Stimulated activated CD8-positive, alpha-beta memory T cell treated with anti-CD3 and anti-CD28 coated beads, Interleukin-2, amount 100 ng/mL, for 48 hours (primary cell): ENCODE measurements at places on chromosomes 12 and 14.

GRCh38 chr14:63896278-63896720, 43.5 kb downstream of the SYNE2 start:
- DNase-seq, result no peak

DNA sequence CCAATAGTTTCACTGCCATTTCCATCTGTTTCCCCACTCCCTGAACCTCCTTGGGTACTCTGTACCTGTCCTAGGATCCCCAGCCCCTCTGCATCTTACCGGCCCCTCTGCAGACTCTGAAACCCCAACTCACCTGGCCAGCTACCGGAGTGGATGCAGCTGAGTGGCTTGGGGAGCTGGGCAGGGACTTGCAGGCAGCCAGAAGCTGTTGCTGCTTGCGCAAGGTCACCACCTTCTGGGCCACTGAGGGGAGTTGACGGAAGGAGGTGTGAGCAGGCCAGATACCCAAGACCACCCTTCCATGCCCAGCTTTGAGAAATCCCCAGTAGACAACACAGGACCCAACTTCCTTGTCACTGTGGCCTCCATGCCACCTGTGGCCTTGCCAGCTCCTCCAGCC, 6.3 kb downstream of the AGAP2 start:
- DNase-seq, result no peak

GRCh38 chr12:81859521-81859920, 100.4 kb upstream of the PPFIA2 start:
- DNase-seq, result no peak

DNA sequence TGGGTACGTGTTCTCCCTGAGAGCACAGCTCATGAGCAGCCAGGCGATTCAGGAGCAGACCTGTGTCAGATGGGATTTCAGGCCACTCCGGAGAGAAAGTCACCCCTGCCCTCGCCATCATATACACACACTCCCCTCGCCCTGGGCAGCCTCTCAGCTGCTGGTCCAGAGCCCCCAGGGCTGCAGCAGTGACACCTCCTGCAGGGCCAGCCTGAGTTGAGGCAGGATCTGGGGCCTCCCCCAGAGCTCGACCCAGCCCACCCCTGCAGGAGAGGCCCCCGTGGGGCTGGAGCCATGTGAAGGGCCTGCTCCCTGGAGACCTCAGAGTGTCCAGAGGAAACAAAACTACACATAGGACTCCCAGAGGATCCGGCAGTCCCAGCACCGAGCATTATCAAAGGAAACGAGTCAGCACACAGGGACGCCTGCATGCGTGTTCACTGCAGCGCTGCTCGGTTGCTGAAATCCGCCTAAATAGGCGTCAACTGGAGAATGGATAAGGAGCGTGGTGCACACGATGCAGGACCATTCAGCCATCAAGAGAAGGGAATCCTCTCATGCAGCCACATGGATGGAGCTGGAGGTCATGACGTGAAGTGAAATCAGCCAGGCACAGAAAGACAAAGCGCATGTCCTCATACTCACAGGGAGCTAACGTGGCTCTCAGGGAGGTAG, 104.0 kb downstream of the TNFAIP2 start:
- no peak for DNase-seq

DNA sequence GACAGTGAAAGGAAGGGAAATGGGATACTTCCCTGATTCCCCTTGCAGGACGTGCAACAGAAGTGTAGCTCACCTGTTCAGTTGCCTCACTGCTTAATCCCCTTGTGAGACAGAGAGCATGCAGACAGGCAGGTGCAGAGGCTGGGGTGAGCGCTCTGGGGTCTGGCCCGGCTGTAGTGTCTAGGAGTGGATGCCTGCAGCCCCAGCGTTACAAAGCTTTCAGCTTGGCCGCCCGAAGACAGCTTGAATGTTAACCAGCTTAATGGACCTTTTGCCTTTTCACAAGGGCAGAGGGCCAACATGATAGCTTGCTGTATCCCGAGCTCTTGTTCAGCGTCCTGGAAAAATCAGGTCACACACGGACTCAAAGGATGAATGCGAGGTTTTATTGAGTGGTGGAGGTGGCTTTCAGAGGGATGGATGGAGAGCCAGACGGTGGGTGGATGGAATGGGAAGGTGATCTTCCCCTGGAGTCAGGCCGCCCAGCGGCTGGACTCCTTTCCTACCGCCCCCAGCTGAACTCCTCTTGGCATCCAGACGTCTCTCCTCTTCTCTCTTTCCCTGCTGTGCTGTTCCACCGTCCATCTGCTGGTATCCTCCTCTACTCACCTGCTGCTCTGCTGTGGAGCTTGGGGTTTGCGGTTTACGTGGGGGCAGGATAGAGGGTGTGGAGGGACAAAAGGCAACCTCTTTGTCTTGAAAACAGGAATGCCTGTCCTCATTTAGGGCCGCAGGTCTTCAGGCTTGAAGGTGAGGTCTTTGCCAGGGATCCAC, 86.2 kb upstream of the RESF1 start:
- no peak for DNase-seq

DNA sequence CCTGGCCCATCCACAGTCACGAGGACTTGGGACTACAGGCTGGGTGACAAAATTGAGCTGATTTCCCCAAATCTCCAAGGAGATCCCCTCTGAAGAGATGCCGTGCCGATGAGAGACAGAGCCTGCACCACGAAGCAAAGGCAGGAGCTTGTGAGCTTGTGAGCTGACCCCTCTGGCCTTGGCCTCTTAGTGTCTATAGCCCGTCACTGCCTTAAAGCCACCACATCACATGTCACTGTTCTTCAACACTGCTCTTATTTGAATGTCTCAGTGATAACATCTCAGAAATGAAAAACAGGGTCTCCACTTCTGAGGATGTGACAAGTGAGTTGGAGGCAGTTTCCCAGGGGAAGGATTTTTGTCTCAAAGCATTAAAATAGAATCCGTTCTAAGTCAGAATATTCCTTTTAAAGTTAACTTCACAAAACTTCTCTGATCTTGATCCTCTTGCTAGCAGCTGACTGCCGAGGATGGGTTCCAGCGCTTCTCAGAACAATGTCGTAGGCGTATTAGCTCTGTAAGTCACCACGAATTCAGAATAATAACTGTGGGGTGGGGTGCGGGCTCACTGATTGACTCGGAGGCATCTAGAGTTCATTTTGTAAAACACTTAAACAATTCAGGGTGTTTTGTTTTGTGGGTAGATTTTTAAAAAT, 37.5 kb downstream of the CHST11 start:
- DNase-seq, result peak; percentile 60

GRCh38 chr14:34302654-34303053, 159.4 kb downstream of the SPTSSA start:
- DNase-seq, result no peak

GRCh38 chr14:56160088-56160487, 41.9 kb downstream of the PELI2 start:
- no peak for DNase-seq

- no peak for DNase-seq
Observed at GRCh38 chr12:93107514-93108312, 178.6 kb upstream of the EEA1 start.

DNA sequence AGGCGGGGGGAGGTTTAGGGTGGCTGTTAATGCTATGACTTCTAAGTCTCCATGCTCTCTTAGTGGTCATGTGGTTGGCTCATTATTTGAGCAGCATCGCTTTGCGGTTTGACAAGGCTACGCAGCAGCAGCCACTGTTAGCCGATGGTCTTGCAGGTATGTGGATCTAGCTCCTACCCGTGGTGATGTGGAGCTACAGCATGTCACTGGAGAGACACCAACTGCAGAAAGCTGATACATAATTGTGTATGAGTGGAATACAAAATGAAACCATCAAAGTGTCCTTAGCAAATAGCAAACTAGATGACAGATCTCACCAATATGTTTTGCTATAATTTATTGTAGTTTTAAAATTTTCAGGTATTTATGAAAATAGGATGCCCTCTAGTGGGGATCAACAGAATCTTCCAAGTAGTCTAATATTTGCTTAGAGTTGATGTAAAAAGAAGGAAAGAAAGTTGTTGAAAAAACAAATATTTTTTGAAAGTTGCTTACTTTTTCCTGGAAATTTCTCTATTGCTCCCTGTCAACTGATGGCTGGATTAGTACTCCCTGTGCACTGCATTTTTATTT, 94.9 kb downstream of the NAV3 start:
- DNase-seq, result peak; percentile 0
